ENCODE measurements at places on chromosomes 6 and 20.
A peak's percentile ranks its signal among the peaks of the same experiment; 100 is the strongest.

DNA sequence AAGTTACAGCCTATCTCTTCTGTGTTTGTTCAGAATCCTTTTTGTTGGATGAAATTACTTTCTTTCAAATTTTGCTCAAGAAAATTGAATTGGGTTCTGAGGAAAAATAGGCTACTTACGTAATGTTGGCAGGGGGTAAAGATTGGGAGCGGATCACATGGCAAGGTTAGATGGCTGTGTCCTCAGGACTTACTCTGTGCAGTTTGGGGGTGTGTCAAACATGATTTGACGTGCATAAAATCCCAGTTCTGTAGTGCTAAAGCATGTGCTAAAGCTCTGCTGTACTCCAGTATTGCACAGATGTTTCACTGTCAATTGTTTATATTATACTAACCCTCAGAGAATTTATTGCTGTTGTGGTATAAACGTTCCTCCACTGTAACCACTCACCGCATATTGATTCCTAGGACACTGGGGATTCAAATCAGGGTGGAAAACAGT is 2.6 kb downstream of the NT5E start:
- DNase-seq, result no peak

DNA sequence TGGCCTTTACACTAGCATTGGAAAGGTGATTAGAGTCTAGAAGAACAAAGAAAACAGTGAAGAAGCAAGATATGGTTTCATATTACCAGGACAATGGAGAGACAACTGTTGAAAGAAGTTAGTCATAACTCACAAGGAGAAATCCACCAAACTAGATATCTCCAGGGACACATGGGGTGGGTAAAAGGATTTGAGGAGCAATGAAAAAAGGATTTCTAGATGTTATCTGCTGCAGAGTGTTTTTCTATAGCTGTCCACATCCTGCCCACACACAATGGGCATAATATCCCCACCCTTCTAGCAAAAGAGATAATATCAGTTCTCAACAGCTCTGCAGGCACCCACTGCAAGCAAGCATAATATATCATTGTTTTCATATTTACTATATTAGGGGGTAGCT is 303.1 kb downstream of the HAO1 start:
- no peak for DNase-seq

- no peak for DNase-seq
Measured at GRCh38 chr6:39867592-39867991, 66.7 kb downstream of the MOCS1 start.

DNA sequence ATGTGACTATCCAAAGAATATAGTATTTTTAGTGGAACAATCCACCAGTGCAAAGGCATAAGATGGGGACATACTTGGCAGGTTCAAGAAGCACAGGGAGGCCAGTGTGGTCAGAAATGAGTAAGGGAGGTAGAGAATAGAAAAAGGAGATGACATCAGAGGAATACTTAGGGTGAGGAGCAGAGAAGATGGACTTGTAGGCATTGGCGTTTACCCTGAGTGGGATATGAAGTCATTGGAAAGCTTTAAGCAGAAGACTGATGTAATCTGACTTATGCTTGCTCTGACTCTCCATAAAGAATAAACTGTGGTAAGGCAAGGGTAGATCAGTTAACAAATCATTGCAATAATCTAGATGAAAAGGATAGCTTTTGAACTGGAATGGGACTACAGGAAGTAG is 228.7 kb downstream of the GJA1 start:
- DNase-seq, result no peak

DNA sequence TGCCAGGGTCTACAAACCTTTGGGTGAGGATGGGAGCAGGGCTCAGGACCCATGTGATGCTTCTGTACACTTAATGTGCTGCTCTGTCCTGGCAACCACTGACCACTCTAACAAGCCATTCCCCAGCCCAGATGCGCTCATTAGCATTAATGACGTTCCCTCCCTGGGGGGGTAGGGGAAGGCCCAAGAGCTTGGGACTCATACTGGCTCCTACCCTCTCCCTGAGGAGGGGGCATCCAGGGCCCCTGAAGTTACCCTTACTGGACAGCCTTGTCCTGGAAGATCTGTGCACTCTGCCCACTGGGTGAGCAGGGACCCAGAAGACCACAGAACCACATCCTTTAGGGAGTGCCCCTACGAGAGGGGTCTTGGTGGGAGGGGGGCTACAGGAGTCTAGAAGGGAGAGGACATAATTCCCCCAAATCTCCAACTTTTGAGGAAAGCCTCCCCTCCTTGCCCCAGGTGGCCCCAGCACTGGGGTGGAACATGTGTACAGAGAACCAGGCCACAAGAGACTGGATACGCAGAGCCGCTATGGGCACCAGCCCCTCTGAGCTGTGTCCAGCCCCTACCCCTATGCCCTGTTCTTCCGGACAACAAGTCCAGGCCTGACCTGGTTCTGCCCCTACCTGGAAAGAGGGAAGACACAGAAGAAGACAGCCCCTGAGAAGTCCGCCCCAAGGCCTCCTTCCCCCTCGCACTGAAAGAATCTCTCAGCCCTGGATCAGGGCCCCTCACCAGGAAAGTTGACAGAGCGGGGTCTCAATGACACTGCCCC is 1.4 kb downstream of the TEAD3 start:
- DNase-seq, result no peak

DNA sequence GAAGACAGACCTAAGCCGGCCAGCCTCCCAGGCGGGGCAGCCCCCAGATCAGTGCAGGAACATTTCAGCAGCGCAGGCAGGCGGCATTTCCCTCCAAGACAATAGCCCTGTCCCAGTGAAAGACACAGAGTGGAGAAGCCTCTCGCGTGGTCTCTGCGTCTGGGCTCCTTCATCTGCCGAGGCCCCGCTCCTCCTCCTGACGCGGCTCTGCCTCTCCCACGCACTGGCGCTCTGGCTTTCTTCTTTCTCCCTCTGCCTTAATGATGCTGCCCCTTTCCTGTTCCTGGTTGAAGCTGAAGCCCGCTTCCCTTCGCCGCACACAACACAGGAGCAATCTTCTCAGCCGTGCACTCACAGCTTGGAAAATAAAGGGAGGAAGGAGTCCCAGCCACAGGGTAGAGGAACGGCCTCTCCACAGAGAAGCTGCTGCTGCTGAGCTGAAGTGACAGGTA is 347.5 kb downstream of the CDH4 start:
- no peak for DNase-seq

DNA sequence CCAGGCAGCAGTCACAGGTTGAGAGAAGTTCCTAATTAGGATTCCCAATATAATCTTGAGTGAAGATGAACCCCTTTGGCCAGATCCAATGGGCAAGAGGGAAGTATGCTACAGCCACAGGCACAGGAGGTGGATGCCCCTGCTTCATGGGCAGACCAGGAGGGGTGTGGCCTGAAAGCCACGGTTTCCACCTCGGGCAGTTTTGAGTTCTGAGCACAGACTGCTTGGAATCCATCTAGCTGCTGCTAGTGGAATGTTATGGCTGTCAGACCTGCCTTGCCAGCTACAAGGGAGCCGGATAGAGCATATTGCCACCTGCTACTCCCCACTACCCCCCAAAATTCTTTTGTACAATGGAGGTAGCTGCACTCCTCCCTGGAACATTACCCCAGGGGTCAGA is 672.9 kb downstream of the HACE1 start:
- no peak for DNase-seq

DNA sequence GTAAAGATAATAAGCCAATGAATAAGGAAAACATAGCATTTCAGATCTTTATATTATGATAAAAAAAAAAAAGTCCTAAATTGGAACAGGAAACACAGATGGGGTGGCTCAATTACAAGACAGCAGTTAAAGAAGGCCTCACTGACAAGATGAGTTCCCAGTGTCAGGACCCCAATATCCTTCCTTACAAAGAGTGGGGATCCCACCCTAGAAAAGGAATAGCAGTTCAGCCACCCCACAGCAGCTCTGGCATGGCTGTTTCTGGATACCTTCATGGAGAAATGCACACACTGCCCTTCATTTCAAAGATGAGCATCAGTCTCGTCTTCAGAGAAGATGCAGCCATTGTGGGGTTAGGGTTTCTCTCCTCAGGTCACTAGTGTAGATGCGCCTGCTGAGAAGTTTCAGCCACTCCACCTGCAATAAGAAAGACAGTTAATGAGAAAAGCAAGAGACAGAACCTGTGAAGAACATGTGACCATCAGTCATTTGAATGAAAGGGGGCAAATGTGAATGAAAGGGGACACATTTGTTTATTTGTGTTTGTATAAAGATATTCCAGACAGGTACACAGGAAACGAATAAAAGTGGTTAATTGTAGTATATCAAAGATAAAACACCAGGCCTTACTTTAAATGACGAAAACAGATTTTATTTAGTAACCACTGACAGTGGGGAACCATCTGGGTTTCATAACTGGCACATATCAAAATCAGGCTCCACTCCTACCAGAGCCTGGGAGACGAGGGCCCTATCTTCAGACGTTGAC is 121.3 kb upstream of the PRSS16 start:
- no peak for DNase-seq

GRCh38 chr6:119526561-119527230 is 177.1 kb upstream of the MAN1A1 start:
- no peak for DNase-seq

DNA sequence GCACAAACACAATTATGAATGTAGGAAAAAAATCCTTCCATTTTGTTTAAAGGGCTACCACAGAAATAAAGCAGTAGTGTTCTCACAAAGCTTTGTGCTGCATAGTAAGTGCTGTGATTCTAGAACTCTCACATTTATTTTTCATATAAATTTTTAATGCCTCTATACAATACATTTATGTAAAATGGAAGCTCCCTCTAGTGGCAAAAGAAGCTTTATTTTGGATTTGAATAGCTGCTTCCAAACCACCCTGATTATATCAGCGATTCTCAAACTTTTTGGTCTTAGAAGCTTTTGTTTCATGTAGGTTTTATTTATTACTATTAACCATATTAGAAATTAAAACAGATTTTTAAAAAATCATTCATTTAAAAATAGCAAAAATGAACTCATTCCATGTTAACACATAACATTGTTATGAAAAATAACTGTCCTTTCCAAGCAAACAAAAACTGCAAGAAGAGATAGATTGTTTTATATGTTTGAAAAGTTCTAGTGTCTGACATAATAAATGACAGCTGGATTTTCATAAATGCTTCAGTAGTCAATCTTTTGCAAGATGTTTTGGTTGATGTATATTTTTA is 38.4 kb downstream of the HS3ST5 start:
- no peak for DNase-seq

DNA sequence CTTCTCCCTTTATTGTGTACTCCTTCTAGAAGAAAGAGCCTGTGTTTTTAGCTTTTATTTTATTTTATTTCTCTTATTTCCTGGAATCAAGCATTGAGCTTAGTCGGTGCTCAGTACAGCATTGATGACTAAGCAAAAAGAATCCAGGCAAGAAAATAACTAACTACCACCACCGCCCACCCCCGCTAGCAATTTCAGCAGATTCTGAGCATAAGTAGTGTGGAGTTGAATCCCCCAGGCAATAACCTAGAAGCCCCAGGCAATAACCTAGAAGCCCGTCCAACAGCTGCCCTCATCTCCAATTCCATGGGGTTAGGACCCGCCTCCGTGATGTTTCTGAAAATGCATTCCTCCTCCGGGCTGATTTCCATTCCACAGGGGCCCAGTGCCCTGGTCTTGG is 258.0 kb upstream of the TAB2 start:
- DNase-seq, result no peak

- no peak for DNase-seq
Measured at GRCh38 chr6:128723667-128724066, 159.3 kb upstream of the LAMA2 start.

- no peak for DNase-seq
Measured at GRCh38 chr6:35468980-35469750, 964 bp downstream of the RPL10A start.

GRCh38 chr20:2693286-2694007 is 867 bp downstream of the EBF4 start:
- DNase-seq, result peak; percentile 44

DNA sequence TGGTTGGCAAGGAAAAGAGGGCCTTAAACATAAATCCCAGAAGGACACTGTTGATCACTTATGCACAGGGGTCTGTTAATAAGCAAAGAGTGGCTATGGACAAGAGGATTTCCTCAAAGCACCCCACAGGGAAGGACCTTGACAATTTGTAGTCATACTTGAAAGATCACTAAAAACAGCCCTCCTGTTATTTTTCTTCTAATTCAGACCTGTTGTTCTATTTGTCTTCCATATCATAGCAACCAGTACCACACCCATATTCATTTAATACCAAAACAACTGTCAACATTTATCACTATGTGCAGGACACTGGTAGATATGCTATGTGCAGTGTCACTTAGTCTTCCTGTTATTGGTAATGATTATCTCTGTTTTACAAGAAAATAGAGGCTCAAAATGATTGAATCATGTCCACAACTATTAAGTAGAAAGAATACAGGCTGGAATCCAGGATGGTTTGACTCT is 3.2 kb upstream of the DYNLRB1 start:
- DNase-seq, result no peak

GRCh38 chr6:112651239-112651638 is 304.1 kb downstream of the RFPL4B start:
- DNase-seq, result no peak

DNA sequence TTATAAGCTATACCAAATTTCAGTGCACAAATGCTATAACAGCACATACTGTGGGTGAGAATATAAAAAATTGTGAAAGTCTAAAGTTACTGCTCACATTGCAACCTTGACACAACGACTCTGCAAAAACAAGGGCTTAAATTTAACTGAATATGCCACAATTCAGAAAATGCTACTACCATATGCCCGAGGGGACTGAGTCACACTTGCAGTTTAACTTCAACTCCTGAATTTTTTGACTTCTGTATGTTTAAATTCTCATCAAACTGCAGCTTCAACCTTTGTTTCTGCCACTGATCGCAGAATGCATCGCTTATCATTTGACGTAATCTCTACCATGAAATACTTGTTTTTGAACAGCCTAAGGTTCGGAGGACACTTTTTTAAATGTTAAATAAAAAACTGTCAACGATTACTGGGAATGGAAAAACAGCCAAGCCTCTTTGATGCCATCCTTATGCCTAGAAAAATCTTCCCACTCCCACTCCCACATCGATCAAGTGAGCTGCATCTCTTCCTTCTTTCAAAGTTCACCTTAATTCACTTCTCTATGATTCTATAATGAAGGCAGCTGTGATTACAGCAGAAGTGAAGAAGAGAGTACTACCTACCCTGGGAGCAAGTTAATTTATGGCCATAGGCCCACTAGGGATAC is 136.5 kb downstream of the ATXN1 start:
- no peak for DNase-seq

DNA sequence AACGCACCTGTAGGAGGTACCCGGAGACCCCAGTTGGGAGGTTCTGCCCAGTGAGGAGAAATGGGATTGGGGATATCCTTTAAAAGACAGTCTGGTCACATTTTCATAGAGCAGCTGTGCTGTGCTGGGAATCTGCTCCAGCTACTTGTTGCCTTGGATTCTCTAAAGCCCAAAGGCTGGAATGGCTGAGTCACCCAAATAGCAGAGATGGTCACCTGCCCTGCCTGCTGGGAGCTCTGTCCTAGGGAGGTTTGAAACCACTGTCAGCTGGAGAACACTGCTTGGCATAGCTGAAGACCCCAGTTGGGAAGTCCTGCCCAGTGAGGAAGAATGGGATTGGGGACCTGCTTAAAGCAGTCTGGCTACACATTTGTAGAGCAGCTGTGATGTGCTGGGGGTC is 34.8 kb upstream of the TFB1M start:
- no peak for DNase-seq

- no peak for DNase-seq
Measured at GRCh38 chr6:157280157-157280556, 43.2 kb downstream of the TMEM242 start.

GRCh38 chr20:24497851-24498250 is 28.4 kb downstream of the SYNDIG1 start:
- no peak for DNase-seq

GRCh38 chr6:159099276-159099675 is 54.5 kb upstream of the TAGAP start:
- DNase-seq, result no peak
